ENCODE measurements at places on chromosomes 5 and 9.

DNA sequence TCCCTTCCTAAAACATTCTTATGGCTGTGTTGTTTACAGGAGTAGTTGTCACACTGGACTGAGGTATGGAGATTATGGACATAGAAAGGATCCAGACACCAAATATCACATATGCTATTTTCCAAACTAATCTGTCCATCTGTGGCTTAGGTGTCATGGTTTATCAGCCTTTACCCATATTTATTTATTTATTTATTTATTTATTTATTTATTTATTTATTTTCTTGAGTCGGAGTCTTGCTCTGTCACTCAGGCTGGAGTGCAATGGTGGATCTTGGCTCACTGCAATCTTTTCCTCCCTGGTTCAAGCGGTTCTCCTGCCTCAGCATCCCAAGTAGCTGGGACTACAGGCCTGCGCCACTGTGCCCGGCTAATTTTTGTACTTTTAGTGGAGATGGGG, 1103.1 kb downstream of the MAT2B start:
- no peak for DNase-seq

- DNase-seq, result no peak
These were observed 120.6 kb upstream of the ASTN2 start for GRCh38 chr9:117535434-117535833.

DNA sequence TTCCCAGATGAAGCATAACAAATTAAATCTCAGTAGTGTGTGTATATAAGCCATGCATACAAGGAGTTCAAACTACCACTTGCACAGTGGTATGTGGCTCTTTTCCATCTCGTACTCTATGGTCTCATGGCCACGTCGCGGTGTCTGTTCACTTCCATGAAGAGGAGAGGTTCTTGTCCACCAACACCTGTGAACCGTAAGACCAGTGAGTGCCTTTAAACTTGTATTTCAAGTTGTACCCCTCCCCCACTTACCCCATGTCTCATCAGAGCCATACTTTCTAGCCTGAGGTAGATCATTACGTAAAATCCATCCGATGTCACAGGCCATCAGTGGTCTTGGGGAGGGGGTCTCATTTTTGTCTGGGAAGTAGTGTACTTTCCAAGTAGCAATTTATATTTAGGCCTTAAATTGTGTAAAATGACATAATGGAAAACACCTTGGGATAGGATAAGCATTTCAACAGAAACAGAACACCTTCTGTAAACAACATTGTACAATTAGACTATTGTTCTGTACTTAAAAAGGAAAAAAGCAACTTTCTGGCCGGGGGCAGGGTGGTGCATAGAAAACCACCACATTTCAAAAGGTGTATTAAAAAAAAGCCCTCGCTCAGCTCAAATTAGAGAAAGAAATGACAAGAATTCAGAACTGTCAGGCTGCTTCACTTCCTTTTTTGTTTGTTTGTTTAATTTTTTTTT, 163.0 kb downstream of the SMARCA2 start:
- no peak for DNase-seq

DNA sequence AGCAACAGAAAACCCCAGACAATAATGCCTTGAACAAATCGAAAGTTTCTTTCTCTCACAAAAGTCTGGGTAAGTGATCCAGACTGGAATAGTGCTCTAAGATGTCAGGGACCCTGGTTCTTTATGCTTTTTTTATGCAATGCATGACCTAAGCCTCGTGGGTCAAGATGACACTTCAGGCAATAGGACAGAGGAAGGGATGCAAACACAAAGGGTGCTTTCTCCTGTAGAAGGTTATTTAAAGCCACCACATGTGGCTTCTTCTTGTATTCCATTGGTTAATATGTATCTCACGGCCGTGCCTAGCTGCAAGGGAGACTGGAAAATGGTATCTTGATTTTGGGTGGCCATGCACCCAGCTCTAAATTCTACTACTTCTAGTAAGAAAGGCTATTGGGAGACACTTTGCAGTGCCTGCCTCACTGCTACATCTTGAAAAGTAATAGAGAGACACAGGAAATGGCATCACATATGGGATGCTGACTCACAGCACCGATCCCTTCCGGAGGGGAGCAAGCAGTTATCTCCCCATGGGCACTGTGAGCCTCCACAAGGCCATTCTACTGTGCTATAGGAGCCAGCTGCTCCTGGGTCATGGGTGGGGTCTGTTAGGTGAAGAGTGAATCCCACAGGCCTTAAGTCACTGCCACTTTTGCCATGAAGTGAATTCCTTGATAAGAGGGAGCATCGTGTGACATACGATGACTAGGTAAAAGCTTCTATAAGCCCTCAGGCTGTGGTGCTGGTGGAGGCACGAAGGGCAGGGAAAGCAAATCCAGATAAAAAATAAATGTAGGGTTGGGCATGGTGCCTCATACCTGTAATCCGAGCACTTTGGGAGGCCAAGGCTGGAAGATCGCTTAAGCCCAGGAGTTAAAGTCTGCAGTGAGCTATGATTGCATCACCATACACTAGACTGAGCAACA, 32.5 kb upstream of the RAB14 start:
- DNase-seq, result no peak

- no peak for DNase-seq
These were observed 40.2 kb upstream of the AGXT2 start for GRCh38 chr5:35087991-35088390.

GRCh38 chr5:127858116-127858784, 155.1 kb downstream of the CCDC192 start:
- DNase-seq, result no peak

- no peak for DNase-seq
These were observed 14.9 kb downstream of the CDHR2 start for GRCh38 chr5:176564002-176564401.

- DNase-seq, result peak; percentile 41
These were observed 71.5 kb downstream of the ANKRD33B start for GRCh38 chr5:10635257-10635866.

DNA sequence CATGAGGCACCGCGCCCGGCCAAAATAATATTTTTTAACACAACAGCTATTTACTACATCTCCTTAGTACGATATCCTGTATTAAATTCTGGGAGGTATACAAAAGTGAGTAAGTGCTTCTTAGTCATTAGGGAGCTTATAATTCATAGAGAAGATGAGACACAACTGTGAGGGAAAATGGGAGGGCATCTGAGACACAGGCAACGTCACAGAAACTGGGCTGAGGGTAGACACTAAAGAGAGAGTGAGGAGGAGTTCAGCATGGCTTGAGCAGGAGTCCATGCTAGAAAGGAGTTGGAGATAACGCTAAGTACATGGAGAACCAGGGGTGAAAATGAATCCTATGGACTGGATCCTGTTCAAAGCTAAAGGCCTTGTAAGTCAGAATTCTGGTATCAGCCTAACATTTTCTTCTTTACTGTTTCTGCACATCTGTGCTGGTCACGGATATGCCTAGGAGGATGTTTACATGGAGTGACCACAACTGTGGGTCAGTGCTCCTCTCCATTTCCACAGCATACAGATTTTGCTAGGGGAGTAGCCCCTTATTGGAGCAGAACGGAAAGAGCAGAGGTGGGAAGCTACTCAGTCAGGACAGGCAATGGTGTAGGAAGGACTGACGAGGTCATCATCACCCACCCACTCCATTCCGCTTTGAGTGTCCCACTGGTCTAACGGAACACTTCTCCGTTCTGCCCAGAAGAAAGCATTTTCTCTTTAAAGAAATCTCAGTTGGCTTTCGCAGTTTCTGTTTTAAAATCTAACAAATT, 310.4 kb upstream of the EFNA5 start:
- no peak for DNase-seq

- no peak for DNase-seq
These were observed at the start of gene PCDHB14 for GRCh38 chr5:141223112-141223783. PCDHB14 (plus strand) TSS chr5:141223343; CDS start chr5:141223506, 163 bp downstream.

GRCh38 chr5:17991775-17992174, 357.5 kb downstream of the TAF11L14 start:
- DNase-seq, result no peak

- no peak for DNase-seq
These were observed 115.3 kb downstream of the NREP start for GRCh38 chr5:111641533-111642233.

DNA sequence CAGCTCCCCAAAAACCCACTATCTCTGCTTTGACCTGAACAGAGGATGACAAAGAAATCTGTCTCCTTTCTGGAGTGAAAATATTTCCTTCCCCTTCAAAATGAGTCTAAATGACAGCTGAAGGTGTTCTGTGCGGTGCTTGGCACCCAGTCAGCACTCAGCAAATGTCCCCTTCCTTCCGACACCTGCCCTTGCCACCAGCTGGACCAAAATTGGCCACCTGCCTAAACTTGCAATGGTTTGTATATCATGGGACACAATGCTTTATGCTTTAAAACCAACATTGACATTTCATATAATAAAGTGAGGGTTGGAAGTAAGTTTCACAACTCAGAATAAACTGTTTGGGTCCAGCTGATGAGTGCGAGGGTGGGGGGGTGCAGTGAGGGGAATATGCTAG, 7.5 kb upstream of the TTC1 start:
- no peak for DNase-seq

DNA sequence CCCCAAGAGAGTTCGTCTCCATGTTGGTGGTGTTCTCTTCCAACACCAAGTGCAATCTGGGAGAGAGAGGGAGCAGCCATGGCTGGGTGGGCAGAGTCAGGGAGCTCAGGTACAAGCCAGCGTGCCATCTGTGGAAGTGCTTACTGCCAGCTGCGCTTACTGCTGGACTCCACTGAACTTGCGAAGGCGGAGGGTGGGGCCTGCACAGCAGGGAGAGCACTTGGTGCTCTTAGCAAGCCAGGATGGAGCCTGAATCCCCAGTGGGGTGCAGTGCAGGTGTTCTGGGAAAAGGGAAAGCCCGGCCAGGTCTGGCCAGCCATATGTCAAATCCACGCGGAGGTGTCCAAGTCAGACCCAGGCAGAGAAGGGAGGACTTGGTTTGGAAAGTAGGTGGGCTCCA, 142.0 kb downstream of the FANCC start:
- no peak for DNase-seq

- DNase-seq, result no peak
These were observed 13.1 kb downstream of the HRH2 start for GRCh38 chr5:175671013-175671412.

- DNase-seq, result no peak
These were observed 29.7 kb upstream of the ITGA1 start for GRCh38 chr5:52758014-52758413.

- no peak for DNase-seq
These were observed at the start of gene RNF183 for GRCh38 chr9:113302792-113303418. RNF183 (minus strand) TSS chr9:113303376; CDS start chr9:113298184, 5,192 bp downstream.

- DNase-seq, result no peak
These were observed 286.3 kb downstream of the NNT start for GRCh38 chr5:43889233-43889632.

- no peak for DNase-seq
These were observed 18.4 kb downstream of the TENT4A start for GRCh38 chr5:6731465-6732237.

- DNase-seq, result no peak
These were observed 110.2 kb upstream of the PCA3 start for GRCh38 chr9:76654051-76654461.

DNA sequence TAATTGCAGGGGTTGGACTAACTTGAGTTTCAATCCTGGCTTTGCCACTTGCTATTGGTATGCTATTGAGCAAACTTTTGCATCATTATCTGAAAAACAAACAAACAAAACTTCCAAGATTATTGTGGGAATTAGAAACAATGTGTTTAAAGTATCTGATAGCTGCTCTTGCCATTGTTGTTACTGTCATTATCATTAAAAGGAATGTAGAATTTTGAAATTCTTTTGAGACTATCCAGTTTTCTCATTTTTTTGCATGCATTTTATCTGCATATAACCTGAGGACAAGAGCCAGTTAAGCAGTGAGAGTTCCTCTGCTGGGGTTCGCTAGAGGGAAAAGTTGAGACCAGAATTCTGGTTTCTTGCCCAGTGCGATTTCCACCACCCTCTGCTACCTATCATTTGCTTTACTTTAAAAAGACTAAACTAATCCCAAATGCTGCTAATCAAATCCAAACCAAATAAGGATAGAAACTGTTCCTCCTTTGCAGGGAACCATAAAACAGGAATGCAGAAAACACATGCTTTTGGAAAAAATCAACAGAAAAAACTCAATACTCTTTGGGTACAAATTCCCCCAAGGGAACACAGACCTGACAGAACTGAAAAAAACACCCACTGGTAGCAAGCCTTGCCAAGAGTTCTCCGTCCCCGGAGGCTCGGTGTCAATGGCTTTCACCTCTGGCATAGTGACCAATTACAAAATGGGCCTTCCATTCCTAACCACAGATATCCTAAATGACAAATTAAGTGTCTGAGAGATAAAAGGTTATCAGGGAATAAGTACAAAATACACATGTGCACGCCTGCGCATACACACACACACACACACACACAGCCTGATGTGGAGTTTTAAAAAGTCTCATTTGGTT, 373.7 kb downstream of the ARL15 start:
- DNase-seq, result no peak

GRCh38 chr9:84258371-84258770, 82.2 kb downstream of the SLC28A3 start:
- no peak for DNase-seq

DNA sequence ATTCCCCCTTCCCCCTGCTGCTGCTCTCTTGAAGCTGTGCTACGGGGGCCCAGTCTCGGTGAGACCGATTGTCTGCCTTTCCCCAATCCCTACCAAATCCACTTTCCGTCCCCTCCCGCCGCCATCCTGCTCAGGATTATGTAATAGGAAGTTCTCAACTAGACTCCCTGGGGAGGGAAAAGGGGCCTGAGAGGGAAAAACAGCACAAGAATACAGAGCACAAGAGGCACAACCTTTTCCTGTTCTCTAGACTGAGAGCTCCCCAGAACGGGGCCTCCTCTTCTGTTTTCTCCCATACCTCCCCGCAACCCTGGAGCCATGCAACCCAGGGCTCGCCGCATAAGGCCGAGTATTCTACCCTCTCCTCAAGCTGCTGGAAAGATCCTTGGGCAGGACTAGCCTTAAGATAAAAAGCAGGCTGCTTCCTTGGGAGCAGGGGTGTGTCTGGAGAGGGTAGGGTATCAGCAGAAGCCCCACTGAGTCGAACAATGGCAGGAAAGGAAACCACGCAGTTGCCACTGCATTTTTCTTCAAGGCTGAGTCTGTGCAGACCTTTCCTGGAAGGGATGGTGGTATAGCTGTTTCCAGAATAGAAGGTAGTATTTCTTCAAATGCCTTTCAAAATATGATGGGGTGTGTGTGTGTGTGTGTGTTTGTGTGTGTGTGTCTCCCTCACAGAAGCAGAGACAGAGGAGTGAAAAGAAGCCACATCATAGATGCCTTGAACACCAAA, 12.9 kb downstream of the MYORG start:
- no peak for DNase-seq

GRCh38 chr5:158840193-158840592, 259.5 kb downstream of the EBF1 start:
- DNase-seq, result no peak

DNA sequence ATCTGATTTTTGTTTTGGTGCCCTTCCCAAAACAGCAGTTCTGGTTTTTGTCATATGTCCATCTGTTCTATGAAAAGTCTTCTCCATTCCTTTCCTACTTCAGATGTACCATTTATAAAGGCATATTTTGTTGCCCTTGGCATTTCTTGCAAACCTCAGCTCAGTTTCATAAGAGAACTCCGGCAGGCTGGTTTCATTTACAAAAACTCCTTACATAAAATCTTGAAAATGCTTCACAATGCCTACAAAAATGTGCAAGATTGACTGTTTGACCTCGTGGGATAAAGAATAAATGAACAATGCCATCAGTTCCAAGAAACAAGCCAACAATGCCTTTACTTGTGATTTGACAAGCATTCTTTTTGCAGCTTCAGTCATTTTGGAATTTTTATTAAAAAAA, 39.1 kb upstream of the CTNNAL1 start:
- no peak for DNase-seq
